ENCODE measurements at places on chromosomes 1 and 21. TPM values are rescaled to one million over a fixed set of nuclear protein-coding genes. Genes with fewer than 3 reads are reported as not detected.

PRDM2 gene
- 11.9 TPM for total RNA-seq

GNG5 gene
- 154 TPM for total RNA-seq

DPT gene
- total RNA-seq, result not detected

NKAIN1 gene
- 1.9 TPM for total RNA-seq

- DNase-seq, result no peak
Measured at GRCh38 chr1:43042773-43043457, 84.2 kb upstream of the SLC2A1 start.

- peak; percentile 75 for DNase-seq
Measured at GRCh38 chr1:205504311-205505075, at the start of gene CDK18. Gene CDK18, plus strand, starts transcription at chr1:205504669. Its CDS starts 18,499 bp downstream, at chr1:205523168.

- DNase-seq, result no peak
Measured at GRCh38 chr21:35359076-35359475, 310.0 kb upstream of the RUNX1 start.

DNA sequence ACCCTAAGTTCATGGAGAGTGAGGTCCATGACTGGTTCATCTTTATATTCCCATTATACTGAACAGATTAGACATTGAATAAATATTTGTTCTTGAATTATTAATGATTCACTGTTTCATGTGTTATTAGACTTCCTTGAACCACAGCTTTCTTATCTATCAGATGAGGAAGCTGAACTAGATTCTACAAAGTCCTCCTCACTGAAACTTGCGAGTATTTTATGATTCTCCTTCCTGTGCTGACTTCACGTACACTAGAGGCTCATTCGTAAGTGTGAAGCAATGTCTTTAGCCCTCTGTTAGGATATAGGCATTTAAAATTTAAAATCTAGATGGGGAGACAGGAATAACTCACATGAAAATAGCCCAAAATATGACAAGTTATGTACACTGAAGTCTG, 95.6 kb upstream of the IRF2BP2 start:
- DNase-seq, result no peak

DNA sequence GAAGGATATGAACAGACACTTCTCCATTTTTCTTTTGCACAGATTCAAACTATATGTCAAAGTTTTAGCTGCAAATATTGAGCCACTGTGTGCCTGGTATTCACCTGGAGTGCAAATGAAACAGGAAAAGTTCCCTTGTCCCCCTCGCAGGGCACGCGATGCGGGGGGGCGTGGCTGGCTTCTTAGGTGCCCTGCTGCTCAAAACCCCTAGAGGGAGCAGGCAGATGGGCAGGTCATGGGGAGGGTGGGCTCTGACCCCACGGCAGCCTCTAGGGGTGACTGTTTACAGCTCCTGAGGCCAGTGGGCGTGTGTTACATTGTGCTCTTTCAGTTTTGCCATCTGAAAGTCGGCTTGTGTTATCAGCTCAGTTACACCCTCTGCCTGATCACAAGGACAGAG, 931.2 kb upstream of the B3GALT2 start:
- DNase-seq, result no peak

DNA sequence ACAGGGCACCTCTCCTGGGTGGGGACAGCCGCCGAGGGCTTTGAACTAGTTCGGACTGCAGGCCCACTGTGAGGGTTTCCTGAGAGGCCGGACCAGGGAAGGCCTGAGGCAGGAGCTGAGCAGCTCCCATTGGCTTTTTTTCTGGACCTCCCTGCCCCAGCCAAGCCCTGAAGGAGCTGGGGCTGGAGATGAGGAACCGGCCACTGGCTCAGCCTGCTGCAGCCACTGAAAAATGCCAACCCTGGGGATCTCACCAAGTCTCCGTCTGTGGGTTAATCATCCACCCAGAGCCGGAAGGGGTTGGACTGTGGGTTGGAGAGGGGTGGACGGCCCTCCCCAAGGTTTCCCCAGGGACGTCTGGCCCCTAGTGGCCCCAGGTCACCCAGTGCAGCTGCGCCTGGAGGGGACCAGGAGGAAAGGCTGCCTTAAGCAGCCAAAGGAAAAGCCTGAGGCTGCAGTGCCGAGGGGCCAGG, 2.5 kb downstream of the VWA1 start:
- no peak for DNase-seq

DNA sequence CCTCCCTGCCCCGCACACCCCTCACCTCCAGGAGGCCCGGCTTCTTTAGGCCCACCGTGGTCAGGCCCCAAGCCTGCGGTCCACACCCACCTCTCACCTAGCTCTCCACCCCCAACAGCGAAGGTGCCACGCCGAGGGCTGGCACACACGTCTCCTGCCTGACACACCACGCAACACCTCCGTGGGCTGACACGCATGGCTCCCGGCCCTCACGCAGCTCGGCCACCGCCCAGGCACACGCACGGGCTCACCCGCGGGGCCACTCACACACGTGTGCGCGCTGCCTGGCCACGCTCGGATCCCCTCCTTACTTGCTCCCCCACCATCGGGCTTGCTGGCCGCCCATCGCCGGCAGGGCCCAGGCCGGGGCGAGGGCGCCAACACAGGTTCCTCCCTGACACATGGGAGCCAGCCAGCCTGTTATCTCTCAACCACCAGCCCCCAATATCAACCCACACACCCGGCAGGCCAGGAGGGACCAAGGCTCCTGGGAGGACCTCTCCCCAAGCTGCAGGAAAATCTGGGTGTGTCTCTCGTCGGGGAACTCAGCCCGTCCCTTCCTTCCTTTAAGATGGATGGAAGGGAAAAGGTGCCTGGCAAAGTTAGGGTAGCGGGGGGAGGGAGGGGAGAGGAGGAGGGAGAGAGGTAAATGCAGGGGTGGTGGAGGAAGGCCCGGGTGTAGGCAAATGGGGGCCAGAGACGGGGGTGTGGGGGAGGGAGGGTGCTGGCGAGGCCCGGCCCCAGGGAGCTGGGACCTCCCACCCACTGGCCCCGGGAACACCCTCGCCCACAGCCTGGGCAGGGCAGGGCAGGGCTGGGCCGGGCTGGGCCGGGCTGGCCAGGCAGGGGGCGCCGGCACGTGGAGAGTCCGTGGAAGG, 546 bp downstream of the ELOVL1 start:
- DNase-seq, result no peak

Data from cardiac muscle cell (in vitro differentiated cells and primary cell).